A673 (cell line): ENCODE measurements at places on chromosomes 1 and 21.
A peak's percentile ranks its signal among the peaks of the same experiment; 100 is the strongest.

DNA sequence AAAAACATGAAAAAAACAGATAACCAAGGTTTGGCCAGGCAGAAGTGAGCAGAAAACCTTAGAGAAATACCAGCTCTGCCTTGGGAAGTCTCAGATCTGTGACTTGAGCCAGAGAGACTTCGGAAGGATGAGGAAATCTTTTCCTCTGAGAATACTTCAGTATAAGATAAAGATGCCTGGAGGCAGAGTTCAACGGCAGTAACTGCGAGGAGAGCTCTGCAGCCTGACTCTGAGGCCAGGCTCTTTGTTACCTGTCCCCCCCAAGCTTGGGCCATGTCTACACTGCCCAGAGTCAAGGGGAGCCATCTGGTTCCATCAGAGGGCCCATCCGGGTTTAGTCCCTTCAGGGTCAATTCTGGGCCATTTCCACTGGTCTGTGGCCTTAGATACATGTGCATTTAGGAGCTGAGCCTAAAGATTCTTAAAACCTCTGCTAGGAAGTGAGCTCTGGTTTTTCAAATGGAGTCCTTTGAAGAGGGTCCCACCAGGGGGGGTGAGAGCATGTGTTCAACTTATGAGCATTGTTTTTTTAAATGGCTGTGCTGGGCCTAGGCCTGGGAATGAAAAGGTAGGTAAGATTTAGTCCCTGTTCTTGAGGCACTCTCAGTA is 8.7 kb downstream of the KIRREL1 start:
- H3K36me3 ChIP-seq, result peaks cover 13% of the 10 kb centered on the region
- H3K27me3 ChIP-seq, result no peaks in the 10 kb centered on the region
- DNase-seq, result no peak
- H3K4me3 ChIP-seq, result peak overlapping the region; percentile 11

GRCh38 chr21:16264319-16264718 is 534.5 kb downstream of the USP25 start:
- H3K4me3 ChIP-seq, result no peak overlapping the region
- H3K27ac ChIP-seq, result no peak overlapping the region
- DNase-seq, result no peak
- no peaks in the 10 kb centered on the region for H3K36me3 ChIP-seq
- H3K27me3 ChIP-seq, result no peaks in the 10 kb centered on the region

- peaks cover 53% of the 10 kb centered on the region for H3K36me3 ChIP-seq
- H3K27me3 ChIP-seq, result no peaks in the 10 kb centered on the region
- H3K27ac ChIP-seq, result no peak overlapping the region
- peaks cover 19% of the 10 kb centered on the region for H3K4me1 ChIP-seq
- peak overlapping the region; percentile 85 for H3K4me3 ChIP-seq
Measured at GRCh38 chr1:111446967-111447892, 1.8 kb downstream of the WDR77 start.

DNA sequence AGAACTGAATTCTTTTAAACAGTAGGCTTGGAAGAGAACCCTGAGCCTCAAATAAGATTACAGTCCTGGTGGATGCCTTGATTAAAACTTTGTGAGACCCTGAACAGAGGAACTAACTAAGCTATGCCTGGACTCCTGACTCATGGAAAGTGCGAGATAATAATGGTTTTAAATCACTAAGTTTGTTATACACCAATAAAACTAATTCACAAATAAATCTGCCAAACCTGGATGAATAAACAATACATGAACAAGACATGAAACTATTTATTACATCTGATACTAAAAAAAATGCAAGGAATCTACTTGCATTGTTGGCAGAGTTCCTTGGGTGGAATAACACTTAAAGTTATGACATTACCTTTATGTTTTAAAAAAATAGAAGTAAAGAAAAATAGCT is 118.4 kb downstream of the PIGK start:
- no peaks in the 10 kb centered on the region for H3K4me1 ChIP-seq
- H3K27ac ChIP-seq, result no peak overlapping the region
- no peaks in the 10 kb centered on the region for H3K36me3 ChIP-seq
- no peak for DNase-seq
- H3K4me3 ChIP-seq, result no peak overlapping the region

DNA sequence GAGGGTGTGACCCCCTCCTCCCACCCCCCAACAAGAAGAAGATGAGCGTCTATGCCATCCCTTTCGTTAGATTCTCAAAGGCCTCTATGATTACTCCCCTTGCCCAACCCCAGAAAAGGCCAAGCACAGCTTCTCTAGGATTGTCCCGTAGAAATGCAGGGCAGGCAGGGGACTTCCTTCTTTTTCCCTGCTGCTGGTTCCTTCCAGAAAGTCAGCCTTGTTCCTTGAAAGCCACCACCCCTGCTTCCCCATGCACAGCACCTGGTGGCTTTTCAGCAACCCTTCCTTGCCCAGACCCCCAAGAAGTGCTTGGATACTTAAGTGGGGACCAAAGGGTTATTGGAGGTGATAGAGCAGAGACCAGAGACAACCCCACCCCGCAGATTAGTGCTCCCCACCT is 75.1 kb downstream of the ARHGEF10L start:
- no peak overlapping the region for H3K27ac ChIP-seq
- no peaks in the 10 kb centered on the region for H3K27me3 ChIP-seq
- H3K4me3 ChIP-seq, result no peak overlapping the region
- DNase-seq, result no peak

- H3K27me3 ChIP-seq, result no peaks in the 10 kb centered on the region
- no peak for DNase-seq
- peaks cover 17% of the 10 kb centered on the region for H3K4me1 ChIP-seq
- no peak overlapping the region for H3K4me3 ChIP-seq
- no peaks in the 10 kb centered on the region for H3K36me3 ChIP-seq
- no peak overlapping the region for H3K27ac ChIP-seq
Measured at GRCh38 chr1:87045761-87046304, 131.4 kb downstream of the HS2ST1 start.

DNA sequence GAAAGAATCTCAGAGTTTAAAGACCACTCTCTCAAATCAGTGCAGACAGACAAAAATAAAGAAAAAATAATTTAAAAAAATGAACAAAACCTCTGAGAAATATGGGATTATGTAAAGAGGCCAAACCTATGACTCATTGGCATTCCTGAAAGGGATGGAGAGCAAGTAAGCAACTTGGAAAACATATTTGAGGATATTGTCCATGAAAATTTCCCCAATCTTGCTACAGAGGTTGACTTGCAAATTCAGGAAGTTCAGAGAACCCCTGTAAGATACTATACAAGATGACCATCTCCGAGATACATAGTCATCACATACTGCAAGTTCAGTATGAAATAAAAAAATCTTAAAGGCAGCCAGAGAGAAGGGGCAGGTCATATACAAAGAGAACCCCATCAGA is 43.7 kb upstream of the IVNS1ABP start:
- peaks cover 3% of the 10 kb centered on the region for H3K4me1 ChIP-seq
- no peak overlapping the region for H3K4me3 ChIP-seq
- no peaks in the 10 kb centered on the region for H3K36me3 ChIP-seq
- DNase-seq, result no peak

- H3K27ac ChIP-seq, result no peak overlapping the region
- H3K27me3 ChIP-seq, result peaks cover 9% of the 10 kb centered on the region
- no peaks in the 10 kb centered on the region for H3K36me3 ChIP-seq
- no peak overlapping the region for H3K4me3 ChIP-seq
- no peaks in the 10 kb centered on the region for H3K4me1 ChIP-seq
Measured at GRCh38 chr1:5647234-5647633, 345.0 kb downstream of the NPHP4 start.
